ENCODE measurements at places on chromosomes 7 and 10.

DNA sequence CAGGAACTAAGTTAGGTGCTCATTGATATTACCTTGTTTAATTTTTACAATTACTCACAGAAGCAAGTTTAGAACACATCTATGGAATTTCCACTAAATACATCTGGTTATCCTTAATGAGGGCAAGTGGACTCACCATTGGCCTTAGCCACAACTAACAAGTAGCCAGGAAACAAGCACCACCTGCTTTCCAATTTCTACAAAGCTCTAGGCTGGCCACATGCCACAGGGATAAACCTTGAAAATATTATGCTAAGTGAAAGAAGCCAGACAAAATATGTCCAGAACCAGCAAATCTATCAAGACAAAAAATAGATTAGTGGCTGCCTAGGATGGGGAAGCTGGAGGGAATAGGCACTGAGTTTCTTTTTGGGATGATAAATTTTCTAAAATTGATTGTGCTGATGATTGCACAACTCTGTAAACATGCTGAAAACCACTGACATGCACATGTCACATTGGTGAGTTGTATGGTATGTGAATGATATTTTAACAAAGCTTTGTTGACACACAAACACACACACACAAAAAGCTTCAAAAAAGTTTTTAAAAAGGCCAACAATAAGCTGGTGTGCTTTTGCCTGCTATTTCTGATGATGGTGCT, 179.4 kb downstream of the CPEB3 start:
- no peak for DNase-seq

GRCh38 chr7:82592416-82592815, 148.8 kb upstream of the CACNA2D1 start:
- DNase-seq = no peak

DNA sequence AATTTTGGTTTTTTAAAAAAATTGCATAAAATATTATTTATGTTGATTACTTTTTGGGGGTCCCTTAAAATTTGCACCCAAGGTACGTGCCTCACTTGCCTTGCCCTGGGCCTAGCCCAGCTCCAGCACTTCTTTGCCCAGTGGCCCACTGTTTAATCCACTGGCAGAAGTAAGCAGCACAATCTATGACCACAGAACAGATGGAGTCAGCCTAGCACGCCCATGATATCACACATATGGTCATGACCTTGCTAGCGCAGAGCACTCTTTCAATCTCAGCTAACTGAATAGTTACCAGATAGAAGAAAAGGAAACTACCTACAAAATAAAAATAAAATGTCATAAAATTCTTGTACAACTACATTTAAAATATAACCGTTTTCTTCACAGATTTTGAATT, 5.6 kb downstream of the OGA start:
- DNase-seq = no peak

DNA sequence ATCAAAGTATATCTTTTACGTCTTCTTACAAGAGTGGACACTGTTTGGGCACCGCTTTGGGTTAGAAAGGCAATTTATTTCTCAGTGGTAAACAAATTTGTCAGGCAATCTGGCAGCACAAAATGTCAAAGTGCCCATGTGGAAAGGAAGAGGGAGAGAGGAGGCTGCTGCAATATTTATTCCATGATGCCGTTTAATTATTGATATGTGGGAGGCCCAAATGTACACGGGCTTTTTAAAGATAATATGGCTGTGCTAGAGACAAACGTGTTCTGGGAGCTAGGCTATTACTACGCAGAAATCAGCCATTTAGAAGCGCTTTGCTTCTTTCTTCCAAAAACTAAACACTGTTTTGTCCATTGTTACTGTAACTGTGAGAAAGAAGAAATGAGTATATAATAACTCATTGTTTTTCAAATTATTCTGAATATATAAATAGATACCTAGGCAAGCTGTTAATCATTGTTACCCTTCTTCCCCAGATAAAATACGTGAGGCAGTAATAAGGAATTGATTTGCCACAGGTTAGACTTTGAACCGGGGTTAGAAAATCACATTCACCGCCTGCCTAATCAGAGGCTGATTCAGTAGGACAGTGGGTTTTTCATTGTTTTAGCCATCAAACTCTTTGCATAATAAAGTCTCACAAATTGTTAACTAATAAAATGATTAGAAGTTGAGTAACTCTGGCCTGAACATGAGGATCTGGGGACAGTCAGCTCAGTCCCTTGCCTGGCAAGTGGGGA, 116.5 kb upstream of the FRMD4A start:
- no peak for DNase-seq

DNA sequence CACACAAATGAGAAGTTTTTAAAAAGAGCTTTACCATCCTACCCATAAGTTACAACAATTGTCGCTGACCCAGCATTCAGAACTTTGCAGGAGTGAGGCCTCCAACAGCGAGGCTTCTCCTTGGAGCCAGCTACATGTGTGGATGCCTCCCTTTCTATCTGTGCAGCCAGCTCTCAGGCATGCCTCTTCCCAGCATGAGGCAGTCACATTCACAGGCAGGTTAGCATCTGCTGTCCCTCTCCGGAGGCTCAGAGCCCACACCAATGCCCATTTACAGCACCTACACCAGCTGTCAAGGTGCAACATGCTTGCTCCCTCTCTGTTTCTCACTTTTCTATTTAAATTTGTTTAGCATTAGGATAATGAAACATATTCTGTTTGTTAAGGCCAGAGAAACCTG, 278.7 kb upstream of the PODXL start:
- DNase-seq = no peak

- no peak for DNase-seq
Measured at GRCh38 chr7:5428478-5429252, 5.0 kb upstream of the TNRC18 start.

- DNase-seq = no peak
Measured at GRCh38 chr7:137669706-137670105, 177.1 kb downstream of the DGKI start.

- DNase-seq = peak; percentile 31
Measured at GRCh38 chr7:2719007-2719406, 31.0 kb downstream of the AMZ1 start.

DNA sequence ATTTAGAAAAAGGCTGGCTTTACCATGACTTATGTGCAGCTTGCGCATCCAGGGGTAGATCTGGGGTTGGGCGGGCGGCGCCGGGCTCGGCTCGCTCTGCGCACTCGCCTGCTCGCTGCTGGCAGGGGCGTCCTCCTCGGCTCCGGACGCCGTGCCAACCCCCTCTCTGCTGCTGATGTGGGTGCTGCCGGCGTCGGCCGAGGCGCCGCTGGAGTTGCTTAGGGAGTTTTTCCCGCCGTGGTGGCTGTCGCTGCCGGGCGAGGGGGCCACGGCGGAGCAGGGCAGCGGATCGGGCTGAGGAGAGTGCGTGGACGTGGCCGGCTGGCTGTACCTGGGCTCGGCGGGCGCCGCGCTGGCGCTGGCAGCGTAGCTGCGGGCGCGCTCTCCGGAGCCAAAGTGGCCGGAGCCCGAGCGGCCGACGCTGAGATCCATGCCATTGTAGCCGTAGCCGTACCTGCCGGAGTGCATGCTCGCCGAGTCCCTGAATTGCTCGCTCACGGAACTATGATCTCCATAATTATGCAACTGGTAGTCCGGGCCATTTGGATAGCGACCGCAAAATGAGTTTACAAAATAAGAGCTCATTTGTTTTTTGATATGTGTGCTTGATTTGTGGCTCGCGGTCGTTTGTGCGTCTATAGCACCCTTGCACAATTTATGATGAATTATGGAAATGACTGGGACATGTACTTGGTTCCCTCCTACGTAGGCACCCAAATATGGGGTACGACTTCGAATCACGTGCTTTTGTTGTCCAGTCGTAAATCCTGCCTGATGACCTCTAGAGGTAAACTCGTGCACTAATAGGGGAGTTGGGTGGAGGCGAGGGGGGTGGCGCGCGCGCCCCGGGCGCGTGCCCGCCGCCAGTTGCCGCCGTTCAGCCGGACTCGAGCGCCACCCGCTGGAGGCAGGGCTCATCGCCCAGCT, at the start of gene HOXA5:
TSS of gene HOXA5 (minus strand) at position 659 of the 927 bp plus-strand sequence. CDS start at position 585, 74 bp downstream.
- DNase-seq = no peak

DNA sequence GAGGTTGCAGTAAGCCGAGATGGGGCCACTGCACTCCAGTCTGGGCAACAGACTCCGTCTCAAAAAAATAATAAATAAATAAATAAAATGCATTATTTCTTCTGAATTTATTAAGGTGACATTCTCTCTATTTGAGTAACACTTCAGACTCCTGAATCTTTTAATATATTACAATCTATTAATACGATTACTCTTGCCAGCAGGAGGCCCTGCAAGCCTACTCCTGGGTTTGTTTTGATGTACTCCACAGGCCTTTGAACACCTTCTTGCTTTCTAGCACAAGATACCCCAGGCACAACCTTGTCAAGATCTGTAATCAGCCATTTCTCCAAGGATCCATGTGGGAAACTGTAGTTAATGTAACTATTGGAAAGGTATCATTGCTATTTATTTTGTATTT, 63.5 kb downstream of the COBL start:
- no peak for DNase-seq

DNA sequence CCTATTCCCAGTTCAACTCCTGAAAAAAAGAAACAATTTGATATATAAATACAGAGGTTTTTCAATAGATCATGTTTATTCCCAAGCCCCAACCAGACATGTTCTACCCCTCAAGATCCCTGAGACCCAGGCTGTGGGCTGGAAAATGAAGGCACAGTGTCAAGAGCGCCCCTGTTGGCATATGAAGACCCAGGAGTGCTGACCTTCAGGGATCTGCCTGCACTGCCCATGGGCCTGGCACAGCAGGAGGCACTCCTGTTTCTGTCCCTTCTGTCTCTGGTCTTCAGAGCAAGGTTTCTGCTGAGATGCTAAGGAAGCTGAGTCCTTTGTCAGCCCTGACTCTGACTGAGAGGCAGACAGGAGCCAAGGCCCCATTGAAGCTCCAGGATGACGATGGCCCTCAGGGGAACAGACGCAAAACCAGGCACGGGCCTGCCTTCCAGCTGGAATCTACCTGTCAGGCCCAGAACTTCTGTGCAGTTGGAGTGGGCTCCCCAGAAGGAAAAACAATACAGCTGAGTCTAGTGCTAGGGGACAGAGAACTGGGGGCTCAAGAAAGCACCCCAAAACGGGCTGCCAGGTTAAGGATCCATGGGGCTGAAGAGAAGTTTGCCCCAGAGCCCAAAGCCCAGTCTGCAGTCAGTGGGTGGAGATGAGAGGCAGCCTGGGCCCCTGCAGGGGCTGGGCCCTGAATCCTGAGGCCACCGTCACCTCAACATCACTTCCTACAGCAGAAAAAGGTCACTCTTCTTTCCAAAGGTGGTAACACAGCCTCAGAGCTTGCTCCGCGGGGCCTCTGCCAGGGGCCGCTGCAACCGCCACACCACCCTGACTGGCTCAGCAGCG, 6.7 kb upstream of the AIFM2 start:
- no peak for DNase-seq

DNA sequence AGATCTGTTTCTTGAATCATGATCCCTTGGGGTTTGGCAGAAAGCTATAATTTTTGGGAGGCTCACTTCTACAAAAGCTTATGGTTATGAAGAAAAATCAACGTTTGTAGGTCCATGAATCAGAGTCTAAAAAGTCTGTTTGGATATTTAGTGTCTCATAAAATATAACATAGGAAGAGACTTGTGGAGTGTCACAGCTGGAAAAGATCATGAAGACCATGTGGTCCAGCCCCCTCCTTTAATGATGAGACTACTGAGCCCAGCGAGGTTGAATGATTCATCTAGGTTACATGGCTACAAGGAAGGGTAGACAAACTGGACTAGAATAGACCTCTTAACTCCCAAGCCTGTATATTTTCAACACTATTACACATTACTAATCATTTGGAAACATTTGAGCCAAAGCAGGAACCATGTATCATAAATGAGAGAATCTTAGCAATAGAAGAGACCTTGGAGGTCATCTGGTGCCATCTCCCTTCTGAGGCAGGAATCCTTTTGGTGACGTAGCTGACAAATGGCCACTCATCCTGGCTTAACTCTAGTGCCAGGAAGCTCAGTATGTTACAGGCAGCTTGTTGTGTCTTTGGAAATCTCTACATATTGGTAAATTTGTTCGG, 152.5 kb downstream of the CREB5 start:
- no peak for DNase-seq

DNA sequence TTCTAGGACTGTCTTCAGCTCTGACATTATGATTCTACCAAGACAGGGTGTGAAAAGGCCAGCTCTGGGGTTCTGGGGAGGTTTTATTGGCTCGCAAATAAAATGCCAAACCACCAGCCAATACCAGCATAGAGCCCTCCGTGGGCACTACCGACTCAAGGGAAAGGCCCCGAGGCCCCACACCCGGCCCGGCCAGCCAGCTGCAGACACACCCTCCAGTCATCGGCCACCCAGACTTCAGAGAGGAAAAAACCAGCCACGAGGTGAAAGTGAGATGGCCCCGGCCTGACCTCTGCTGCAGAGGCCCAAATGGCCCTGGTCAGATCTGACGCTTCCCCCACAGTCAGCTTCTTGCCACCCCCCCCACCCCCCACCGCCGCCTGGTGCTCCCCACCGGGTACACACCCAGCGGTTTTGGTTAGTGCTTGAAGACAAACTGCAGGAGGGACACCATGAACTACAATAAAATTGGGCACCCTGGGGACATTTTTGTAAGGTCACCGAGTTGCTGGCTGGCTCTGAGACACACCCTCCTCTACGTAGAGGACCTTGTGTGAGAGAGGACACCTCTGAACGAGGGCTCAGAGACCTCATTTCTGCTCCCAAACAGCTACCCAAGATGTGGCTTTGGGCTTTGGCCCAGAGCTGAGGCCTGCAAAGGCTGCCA, 79.9 kb downstream of the PRKAG2 start:
- DNase-seq = no peak

DNA sequence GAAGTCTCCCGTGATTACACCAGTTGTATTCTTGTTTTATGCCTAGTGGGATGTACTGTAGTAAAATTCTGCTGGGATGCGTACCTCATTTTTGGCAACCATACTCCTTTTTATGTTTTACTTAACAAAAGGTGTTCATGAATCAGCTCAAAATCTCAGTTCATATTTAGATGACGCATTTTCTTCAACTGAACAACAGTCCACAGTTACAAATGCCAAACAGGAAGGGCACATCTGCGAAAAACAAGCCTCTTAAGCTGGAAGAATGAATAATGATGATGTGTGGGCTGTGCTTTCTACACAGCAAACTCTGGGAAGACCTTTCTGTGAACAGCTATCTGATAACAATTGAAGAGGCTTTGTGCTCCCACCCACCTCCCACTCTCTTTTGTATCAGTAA, 68.4 kb upstream of the NRBF2 start:
- DNase-seq = no peak

DNA sequence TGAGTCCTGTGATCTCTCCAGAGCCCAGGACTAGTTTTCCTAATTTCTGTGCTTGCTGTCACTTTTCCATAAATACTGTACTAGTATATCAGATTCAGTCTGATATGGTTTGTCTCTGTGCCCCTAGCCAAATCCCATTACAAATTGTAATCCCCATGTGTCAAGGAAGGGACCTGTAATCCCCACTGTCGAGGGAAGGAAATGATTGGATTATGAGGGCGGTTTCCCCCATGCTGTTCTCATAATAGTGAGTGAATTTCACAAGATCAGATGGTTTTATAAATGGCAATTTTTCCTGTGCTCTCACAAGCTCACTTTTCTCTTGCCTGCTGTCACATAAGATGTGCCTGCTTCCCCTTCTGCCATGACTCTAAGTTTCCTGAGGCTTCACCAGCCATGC, 54.8 kb upstream of the IFRD1 start:
- no peak for DNase-seq
